ENCODE measurements at places on chromosomes 3 and 15.

DNA sequence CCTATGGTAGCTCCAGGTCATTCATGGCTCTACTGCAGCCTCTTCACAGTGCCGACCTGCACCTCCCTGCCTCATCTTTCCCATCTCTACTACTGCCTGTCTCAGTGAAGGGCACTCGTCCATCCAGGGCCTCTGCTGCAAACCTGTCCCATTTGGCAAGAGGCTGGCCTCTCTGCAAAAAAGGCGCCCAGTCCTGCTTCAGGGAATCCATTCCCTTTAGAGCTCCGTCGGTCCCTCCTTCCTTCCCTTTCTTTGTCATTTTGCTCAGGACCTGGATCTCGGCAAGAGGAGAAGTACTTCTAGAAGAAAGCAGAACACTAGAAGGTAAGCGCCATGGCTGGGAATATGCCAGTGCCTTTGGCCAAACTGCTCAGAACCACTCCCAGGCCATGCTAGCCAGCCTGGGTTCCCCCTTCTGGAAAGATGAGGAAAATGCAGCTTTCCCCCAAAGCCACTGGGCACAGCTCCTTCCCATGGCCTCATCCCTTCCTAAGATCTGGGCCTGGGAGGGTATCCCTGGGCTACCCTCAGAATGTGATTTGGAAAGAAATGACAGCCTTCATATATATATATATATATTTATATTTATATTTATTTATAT lies 6.4 kb upstream of the ISL2 start:
- no peak for DNase-seq

- no peak for DNase-seq
Measured at GRCh38 chr15:33795070-33795469, 173.2 kb upstream of the CHRM5 start.

- DNase-seq: no peak
Measured at GRCh38 chr3:122353215-122353614, 28.2 kb downstream of the CSTA start.

DNA sequence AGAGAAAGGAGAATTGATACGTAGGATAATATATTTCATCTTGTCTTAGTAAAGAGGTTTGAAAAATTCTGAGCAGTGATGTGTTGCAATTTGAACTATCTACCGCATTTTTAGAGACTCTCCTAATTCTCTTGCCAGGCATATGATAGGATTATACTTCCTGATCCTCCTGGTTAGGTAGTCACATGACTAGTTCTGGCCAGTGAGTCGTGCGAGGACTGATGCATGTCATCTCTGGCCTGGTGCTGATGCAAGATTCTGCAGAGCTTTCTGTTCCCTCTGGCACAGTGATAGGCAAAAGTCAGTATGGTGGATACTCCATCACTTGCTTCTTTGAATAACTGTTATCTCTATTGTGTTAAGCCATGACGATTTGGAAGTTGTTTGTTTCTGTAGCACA lies 277.6 kb upstream of the NAALADL2 start:
- DNase-seq: no peak

- no peak for DNase-seq
Measured at GRCh38 chr3:151093905-151094304, 8.4 kb downstream of the MED12L start.

GRCh38 chr3:10558736-10559135 lies 53.4 kb upstream of the ATP2B2 start:
- no peak for DNase-seq

- DNase-seq: no peak
Measured at GRCh38 chr3:10988991-10989484, 3.5 kb upstream of the SLC6A1 start.

Data from activated CD8-positive, alpha-beta memory T cell treated with anti-CD3 and anti-CD28 coated beads for 1 hour (primary cell).